ENCODE measurements at places on chromosomes 5 and 9.

GRCh38 chr5:55030676-55031369 lies 6.8 kb downstream of the GZMK start:
- DNase-seq: no peak

DNA sequence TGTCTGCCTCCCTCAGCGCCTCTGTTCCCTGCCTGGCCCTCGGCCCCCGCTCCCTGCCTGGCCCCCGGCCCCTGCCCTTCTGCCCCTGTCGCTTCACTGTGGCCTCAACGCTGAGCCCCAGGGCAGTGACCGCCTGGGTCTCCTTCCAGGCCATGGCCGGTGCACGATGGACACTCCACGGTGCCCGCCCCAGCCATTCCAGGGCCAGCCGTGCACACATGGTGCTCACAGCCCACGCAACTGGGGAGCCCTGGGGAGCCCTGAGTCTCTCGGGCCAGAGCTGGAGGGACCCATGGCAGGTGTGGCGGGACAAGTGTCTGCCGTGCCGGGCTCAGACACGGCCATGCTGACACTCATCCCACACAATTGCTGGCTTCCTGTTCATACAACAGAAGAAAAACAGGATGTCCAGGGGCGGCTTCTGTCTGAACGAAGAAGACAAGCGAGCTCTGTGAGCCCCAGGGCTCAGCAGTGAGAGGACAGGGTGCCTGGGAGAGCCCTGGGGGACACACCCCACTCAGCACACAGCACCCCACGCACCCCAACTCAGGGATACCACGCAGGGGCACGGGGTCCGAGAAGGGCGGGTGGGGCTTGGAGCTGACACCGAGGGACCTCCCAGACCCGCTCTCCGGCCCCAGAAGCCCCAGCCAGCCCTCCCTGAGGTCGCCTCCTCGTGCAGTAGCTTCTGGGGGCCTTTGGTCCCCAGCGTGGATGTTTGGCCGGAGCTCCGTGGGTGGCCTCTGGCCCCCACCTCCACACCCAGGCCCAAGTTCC lies 35.7 kb downstream of the EXD3 start:
- DNase-seq: peak; percentile 31

DNA sequence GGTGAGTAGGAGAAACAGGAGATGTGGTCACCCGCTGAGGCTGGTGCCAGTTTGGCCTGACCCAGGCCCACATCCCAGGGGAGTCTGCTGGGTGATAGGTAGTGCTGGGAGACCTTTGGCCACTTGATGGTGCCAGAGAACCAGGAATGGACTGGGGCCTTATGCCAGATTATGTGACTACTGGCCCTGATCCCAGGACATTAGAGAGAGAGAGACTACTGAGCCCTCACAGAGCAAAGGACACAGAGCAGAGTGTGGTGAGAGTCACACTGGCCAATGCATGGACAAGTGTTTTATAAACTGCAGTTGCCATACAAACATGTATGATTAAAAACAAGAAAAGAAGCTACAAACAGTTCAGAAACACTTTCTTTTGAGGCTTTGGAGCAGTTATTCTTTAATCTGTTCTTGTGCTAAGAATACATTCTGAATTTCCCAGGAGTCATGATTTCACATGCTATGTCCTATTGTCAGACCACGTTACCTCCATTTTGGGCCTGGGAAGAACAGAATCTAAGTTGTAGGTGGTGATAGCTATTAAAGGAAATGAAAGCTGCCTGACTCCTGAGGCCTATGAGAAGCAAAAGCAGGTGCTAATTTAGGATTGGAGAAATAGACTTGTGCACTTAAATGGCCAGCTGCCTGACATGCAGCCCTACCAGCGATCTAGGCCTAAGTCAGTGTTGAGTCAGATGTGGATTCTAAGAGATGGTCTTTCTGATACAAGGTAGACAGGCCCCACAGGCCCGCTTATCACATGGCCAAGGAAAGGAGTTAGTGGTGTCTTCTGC lies 32.6 kb upstream of the TMOD1 start:
- DNase-seq: peak; percentile 58

DNA sequence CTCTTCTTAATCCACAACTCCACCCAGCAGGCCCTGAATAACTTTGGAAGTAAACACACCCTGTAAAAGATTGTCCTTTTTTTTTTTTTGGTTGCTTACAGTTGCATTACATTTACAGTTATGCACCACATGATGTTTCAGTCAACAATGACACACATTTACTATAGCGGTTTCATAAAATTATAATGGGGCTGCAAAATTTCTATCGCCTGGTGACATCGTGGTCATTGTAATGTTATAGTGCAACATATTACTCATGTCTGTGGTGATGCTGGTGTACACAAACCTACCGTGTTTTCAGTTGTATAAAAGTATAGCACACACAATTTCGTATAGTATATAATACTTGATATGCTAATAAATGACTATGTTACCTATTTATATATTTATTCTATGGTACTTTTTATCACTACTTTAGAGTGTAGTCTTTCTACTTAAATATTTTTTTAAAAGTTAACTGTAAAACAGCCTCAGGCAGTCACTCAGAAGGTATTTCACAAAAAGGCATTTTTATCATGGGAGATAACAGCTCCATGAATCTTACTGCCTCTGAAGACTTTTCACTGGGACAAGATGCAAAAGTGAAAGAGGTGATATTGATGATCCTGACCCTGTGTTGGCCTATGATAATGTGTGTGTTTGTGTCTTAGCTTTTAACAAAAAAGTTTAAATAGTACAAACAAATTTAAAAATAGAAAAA lies 695.4 kb upstream of the CDH18 start:
- no peak for DNase-seq

DNA sequence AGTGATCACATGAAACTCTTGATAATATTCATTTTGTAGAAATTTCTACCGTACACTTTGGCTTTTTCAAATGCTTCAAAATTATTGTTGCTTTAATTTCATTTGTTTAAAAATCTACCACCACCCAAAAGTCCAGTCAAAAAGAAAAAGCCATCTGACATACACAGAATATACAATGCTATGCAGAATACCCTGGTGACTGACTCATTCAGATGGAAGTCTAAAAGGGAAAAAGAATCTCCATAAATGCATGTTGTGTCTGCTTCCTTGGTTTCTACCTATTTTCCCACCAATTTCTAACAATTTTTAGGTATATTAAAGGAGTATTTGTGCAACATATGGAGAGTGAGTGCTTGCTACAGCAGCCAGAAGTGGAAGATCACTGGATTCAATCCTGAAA lies 9.3 kb upstream of the RAPGEF6 start:
- no peak for DNase-seq

GRCh38 chr5:170603578-170604565 lies 100.1 kb downstream of the KCNIP1 start:
- DNase-seq: peak; percentile 43

DNA sequence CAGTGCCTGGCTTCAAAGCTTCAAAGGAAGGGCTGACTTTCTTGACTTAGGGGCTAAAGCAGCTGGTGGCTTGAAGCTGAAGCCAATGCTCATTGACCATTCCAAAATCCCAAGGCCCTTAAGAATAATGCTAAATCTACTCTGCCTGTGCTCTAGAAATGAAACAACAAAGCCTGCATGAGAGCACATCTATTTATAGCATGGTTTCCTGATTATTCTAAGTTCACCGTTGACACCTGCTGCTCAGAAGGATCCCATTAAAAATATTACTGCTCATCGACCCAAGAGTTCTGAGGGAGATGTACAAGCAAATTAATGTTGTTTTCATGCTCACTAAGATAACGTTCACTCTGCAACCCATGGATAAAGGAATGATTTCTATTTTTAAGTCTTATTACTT lies 6.7 kb downstream of the TMEM174 start:
- DNase-seq: no peak

GRCh38 chr5:158119961-158120723 lies 261.2 kb upstream of the CLINT1 start:
- peak; percentile 98 for DNase-seq

GRCh38 chr9:33686942-33687341 lies 108.4 kb upstream of the PRSS3 start:
- DNase-seq: no peak

GRCh38 chr5:79474367-79475151 lies 39.4 kb downstream of the HOMER1 start:
- no peak for DNase-seq

- no peak for DNase-seq
Measured at GRCh38 chr5:119288379-119289033, 67.3 kb upstream of the TNFAIP8 start.

GRCh38 chr5:82417776-82418607 lies 139.8 kb upstream of the RPS23 start:
- DNase-seq: peak; percentile 31

- no peak for DNase-seq
Measured at GRCh38 chr9:90568667-90569066, 74.0 kb downstream of the DIRAS2 start.

- DNase-seq: no peak
Measured at GRCh38 chr5:152086668-152087067, 162.0 kb upstream of the GLRA1 start.

DNA sequence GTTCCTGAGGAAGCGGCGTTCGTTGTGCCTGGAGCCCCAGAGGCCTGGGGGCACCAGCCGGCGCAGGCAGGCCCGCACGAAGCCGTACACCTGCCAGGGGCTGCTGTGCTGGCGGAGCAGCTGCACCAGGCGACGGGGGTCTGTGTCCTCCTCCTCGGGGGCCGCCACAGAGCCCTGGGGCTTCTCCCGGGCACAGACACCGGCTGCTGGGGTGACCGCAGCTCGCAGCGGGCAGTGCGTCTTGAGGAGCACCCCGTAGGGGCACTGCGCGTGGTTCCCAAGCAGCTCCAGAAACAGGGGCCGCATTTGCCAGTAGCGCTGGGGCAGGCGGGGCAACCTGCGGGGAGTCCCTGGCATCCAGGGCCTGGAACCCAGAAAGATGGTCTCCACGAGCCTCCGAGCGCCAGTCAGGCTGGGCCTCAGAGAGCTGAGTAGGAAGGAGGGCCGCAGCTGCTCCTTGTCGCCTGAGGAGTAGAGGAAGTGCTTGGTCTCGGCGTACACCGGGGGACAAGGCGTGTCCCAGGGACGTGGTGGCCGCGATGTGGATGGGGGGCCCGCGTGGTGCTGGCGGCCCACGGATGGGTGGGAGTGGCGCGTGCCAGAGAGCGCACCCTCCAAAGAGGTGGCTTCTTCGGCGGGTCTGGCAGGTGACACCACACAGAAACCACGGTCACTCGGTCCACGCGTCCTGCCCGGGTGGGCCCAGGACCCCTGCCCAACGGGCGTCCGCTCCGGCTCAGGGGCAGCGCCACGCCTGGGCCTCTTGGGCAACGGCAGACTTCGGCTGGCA lies 1.3 kb downstream of the TERT start:
- DNase-seq: no peak

- DNase-seq: no peak
Measured at GRCh38 chr9:114384341-114384740, 3.4 kb downstream of the AKNA start.

GRCh38 chr9:37382982-37383357 lies 39.5 kb upstream of the GRHPR start:
- DNase-seq: no peak

DNA sequence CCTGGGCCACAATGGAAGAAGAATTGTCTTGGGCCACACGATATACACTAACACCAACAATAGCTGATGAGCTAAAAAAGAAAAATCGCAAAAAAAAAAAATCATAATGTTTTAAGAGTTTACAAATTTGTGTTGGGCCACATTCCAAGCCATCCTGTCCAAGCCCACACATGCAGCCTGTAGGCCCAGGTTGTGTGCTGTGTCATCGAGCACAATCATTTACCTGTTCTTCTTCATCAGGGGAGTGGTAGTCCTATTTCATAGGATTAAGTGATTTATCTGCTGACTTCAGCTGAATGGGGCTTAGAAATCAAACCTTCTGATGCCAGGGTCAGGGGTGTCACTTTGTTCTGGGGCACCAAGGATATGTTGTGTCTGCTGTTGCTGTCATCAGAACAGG lies 44.6 kb upstream of the ELL2 start:
- no peak for DNase-seq

GRCh38 chr9:119157196-119157595 lies 212.0 kb downstream of the BRINP1 start:
- DNase-seq: no peak

GRCh38 chr5:40734986-40735385 lies 20.8 kb downstream of the TTC33 start:
- peak; percentile 58 for DNase-seq

Data from iris pigment epithelial cell (primary cell).